ENCODE measurements at places on chromosomes 7 and 10.

- no peak for DNase-seq
Observed at GRCh38 chr10:113957013-113957412, 86.7 kb upstream of the ADRB1 start.

DNA sequence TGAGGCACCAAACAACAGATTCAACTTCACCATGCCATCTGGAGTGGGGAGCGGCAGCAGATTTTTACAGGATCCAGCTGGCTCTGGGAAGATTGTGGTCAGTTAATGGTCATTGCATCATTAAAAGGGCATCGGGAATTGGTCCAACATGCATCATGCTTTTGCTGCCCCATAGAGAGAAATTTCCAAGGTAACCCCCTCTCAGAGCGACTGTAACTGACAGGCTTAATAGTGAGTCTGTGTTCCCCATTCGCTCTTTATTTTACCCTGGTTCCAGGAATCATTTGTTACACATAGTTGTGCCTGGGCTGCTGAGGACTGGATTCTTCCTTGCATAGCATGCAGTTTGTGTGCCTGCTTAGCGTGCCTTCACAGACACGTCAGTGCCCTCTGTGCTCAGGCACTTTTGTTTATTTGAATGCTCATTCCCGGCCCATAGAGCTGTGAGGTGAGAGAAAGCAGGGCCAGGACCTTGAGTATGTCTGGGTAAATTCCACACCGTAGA is 49.9 kb downstream of the CDHR3 start:
- DNase-seq, result no peak

DNA sequence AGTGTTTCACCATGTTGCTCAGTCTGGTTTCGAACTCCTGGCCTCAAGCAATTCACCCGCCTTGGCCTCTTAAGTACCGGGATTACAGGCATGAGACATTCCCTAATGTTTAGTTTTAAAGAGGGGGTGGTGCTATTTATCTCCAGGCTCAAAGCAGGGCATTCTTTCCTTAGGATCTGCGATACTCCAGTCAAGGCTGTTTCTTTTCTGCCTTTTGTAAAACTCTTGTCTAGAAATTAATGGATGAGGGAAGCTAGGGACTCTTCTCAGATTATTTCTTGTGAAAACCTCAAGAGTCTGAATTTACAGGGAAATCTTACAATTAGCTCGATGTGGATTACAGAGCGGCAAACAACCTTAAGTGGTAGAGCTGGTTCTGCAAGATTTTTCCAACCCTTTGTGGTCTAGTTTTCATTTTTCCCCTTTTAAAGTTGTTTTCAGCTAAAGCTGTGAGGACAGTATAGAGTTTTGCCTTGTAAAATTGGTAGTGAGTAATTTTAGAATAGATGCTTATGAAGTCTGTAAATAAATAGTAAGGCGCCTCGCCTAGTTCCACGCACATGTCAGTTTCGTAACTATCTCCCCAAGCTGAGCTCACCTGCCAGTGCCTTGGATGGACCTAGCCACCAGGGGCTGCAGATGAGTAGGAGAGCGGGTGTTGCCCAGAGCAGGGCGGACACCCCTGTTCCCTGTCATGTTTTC is 53.1 kb downstream of the CUX1 start:
- DNase-seq, result no peak

- no peak for DNase-seq
Observed at GRCh38 chr10:90998733-90999511, 78.0 kb upstream of the ANKRD1 start.

DNA sequence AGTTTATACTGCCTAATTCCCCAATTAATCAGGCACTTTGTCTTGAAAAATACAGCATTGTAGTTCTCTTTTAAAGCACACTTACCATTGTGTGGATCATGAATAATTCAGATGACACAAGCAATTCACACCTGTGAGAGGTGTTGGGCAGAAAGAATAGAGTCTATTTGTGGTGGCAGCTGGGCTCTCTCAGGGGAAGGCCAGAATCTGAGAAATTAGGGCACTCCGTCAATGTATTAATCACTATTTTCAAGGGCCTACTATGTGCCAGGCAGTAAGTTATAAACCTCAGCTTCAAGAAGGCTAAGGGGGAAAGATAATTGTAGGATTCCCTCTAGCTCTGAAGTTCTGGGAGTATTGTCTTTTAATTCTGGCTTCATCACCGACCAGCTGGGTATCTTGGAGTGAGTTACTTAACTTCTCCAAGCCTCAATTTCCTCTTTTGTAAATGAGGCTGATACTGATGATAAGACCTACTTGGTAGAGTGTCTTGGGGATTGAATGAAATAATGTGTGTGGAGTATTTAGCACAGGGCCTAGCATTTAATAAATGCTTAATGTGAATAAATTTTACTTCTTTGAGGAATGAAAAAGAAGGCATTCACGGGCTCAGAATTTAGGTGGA is 2.5 kb downstream of the CHN2 start:
- DNase-seq, result no peak

GRCh38 chr10:13072339-13072738 is 27.6 kb upstream of the OPTN start:
- DNase-seq, result no peak

Measured in ecto neural progenitor cell (in vitro differentiated cells).